ENCODE measurements at places on chromosomes 4 and X. TPM values are rescaled to one million over a fixed set of nuclear protein-coding genes. Genes with fewer than 3 reads are reported as not detected.

RAB41 gene
- not detected for total RNA-seq

CXXC4 gene
- total RNA-seq, result not detected

PRKG2 gene
- total RNA-seq, result not detected

ATOH1 gene
- not detected for total RNA-seq

SGCB gene
- total RNA-seq, result 54.0 TPM
